RCC 7860 (cell line): ENCODE measurements at places on chromosomes 4 and X.

DNA sequence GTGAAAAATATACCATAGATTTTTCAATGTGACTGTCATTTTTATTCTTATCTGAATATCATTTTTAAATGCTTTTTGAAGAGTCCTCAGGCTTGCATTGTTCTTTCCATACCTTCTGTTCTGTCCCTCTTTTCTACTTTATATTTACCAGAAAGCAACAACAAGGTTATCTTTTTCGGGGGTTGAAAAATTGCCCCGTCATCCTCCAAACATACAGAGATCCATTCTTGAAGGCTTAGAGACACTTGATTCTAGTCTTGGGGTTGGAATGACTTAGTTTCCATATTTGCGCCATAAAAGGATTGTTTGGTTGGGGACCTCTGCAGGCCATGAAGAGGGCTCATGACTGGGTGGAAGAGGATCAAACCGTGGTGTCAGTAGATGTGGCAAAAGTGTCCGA, 63.5 kb downstream of the FAM114A1 start:
- DNase-seq, result no peak

- no peak for DNase-seq
Observed at GRCh38 chr4:174928174-174928573, 10.0 kb downstream of the ADAM29 start.

DNA sequence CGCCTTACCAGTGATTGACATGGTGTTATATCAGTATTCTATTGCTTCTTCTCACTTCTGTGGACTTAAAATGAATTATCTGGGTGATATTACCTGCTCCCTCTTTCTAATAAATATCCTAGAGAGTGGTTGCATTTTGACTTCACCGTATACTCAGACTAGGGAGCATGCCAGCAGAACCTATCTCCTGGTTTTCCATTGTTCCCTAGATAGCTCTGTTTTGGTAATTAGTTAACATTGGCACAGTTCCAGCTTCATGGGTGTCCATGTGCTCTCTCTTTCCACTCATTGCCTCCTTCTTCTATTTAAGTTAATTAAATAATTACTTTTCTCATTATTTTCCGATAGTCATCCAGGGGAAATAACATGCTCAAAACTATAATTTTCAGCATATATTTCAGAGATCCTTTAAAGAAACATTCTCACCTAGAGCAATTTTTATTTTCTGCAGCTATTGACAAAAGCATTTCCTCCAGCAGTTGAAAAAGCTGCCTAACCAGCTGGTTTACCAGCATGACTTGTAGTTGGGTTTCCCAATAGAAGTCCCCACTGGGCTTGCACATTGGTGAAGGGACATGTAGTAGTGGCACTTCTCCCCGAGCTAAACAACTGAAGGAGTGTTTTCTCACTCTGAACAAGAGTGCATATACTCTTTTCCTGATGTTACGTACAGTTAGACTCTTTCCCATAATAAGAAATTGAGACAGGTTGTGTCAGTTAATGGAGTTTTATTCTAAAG, 27.9 kb upstream of the PAPSS1 start:
- DNase-seq, result no peak

DNA sequence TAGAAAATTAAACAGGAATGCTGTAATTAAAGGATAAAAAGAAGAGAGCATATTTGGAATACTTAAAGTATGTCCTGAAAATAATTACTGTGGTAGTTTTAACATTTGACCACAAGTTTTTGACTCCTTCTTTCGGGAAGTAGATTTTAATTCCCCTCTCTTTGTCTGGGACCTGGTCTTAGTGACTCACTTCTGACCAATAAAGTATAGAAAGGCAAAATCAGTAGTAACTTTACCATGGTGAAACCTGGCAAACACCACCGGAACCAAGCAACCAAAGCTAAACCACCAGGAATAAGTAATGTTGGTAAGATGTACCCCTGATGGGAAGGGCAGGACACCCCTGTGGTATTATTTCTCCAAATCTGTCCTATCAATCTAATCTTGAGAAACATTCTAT, 314.8 kb downstream of the PDHA2 start:
- no peak for DNase-seq
